Neural crest cell (in vitro differentiated cells): ENCODE measurements at places on chromosomes 6 and 20. TPM values are rescaled to one million over a fixed set of nuclear protein-coding genes. Genes with fewer than 3 reads are reported as not detected.

The SLC26A8 gene
- total RNA-seq, result 0.14 and 0.33 TPM in 2 replicates

The EEF1A2 gene
- total RNA-seq, result 4.5 and 4.6 TPM in 2 replicates

The PHF3 gene
- 46.2 and 48.1 TPM in 2 replicates for total RNA-seq

The ENPP3 gene
- 0.14 and 0.20 TPM in 2 replicates for total RNA-seq

The ZBP1 gene
- not detected in 2 replicates for total RNA-seq

The REM1 gene
- total RNA-seq, result not detected in 2 replicates

The TNFRSF6B gene
- total RNA-seq, result not detected in 2 replicates

The PTCHD4 gene
- 1.2 and 1.4 TPM in 2 replicates for total RNA-seq

The MROH8 gene
- 7.3 and 7.6 TPM in 2 replicates for total RNA-seq

The PKIB gene
- 86.4 and 88.8 TPM in 2 replicates for total RNA-seq

The LPA gene
- total RNA-seq, result 0.43 and 0.65 TPM in 2 replicates

The NKX2-4 gene
- total RNA-seq, result not detected in 2 replicates

The OVOL2 gene
- total RNA-seq, result not detected in 2 replicates

The AIF1 gene
- not detected in 2 replicates for total RNA-seq
